Activated naive CD8-positive, alpha-beta T cell treated with anti-CD3 and anti-CD28 coated beads for 36 hours (primary cell): ENCODE measurements at places on chromosomes 6 and 20. TPM values are rescaled to one million over a fixed set of nuclear protein-coding genes. Genes with fewer than 3 reads are reported as not detected.

- H3K4me1 ChIP-seq: peaks cover 44% of the 10 kb centered on the region
- H3K27ac ChIP-seq: peak overlapping the region; percentile 49
- no peaks in the 10 kb centered on the region for H3K27me3 ChIP-seq
- DNase-seq: no peak
- H3K4me3 ChIP-seq: no peak overlapping the region
- H3K36me3 ChIP-seq: no peaks in the 10 kb centered on the region
These were observed 44.0 kb downstream of the B4GALT5 start for GRCh38 chr20:49669601-49670189.

DNA sequence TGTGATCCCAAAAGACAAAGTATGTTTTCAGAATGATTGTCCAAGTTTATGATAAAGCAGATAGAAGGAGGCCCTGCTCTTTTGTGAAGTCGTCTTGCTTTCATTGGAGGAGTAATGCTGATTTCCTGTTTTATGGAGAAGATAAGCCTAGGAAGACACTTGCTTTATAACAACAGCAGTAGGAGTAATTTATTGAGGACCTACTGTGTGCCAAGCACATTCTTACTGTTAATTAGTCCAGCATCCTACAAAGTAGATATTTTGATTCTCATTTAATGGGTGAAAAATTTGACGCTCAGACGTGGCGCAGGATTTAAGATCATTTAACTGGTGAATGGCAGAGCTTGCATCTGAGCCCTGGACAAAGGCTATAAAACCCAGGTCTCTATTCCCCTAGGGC lies 87.6 kb downstream of the ZDHHC14 start:
- no peaks in the 10 kb centered on the region for H3K36me3 ChIP-seq
- H3K4me1 ChIP-seq: peaks cover 15% of the 10 kb centered on the region
- no peak for DNase-seq
- H3K27ac ChIP-seq: no peak overlapping the region

GRCh38 chr20:6134592-6134991 lies 11.8 kb upstream of the FERMT1 start:
- no peak for DNase-seq
- H3K27me3 ChIP-seq: peaks cover 24% of the 10 kb centered on the region
- H3K27ac ChIP-seq: no peak overlapping the region
- H3K36me3 ChIP-seq: no peaks in the 10 kb centered on the region
- H3K4me1 ChIP-seq: no peaks in the 10 kb centered on the region
- H3K4me3 ChIP-seq: no peak overlapping the region

ADGB gene
- total RNA-seq: not detected

PDYN gene
- total RNA-seq: not detected
